ENCODE measurements at places on chromosomes 16 and 17.

GRCh38 chr16:72399811-72400210 is 227.9 kb upstream of the PMFBP1 start:
- H3K27me3 ChIP-seq, result no peaks in the 10 kb centered on the region
- H3K36me3 ChIP-seq, result no peaks in the 10 kb centered on the region
- no peak overlapping the region for H3K27ac ChIP-seq
- no peaks in the 10 kb centered on the region for H3K4me1 ChIP-seq
- H3K4me3 ChIP-seq, result no peak overlapping the region

DNA sequence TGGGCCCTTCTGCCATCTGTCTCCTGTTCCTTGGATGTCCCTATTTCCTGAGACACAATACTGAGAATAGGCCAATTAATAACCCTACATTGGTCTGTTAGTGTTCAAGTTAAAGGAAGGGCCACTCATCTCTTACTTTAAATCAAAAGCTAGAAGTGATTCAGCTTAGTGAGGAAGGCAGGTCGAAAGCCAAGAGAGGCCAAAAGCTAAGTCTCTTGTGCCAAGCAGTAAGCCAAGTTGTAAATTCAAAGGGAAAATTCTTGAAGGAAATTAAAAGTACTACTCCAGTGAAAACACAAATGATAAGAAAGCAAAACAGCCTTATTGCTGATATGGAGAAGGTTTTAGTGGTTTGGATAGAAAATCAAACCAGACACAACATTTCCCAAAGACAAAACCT is 28.8 kb downstream of the ANKFN1 start:
- no peak overlapping the region for H3K4me3 ChIP-seq
- H3K36me3 ChIP-seq, result no peaks in the 10 kb centered on the region
- no peak for DNase-seq
- H3K27ac ChIP-seq, result no peak overlapping the region

DNA sequence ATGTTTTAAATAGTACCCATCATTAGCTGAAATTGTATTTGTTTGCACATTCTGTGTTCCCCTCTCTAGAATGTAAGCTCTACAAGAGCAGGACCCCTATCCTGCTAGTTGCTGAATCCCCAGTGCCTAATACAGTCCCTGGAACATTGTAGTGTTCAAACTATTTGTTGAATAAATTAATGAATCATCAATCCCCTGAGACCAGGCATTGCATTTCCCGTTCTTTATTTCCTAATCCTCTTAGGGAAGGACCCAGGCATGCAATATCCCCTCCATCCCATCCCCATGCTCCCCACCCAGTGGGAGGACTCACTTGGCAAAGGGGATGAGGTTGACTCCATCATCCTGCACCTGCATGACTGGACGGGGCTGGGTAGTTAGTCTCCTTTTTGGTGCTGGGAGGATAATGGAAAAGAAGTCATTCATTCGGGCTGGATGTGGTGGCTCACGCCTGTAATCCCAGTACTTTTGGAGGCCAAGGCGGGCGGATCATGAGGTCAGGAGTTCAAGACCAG is 3.2 kb downstream of the INCA1 start:
- H3K36me3 ChIP-seq, result peaks cover 6% of the 10 kb centered on the region
- no peak overlapping the region for H3K27ac ChIP-seq
- H3K27me3 ChIP-seq, result no peaks in the 10 kb centered on the region
- H3K4me1 ChIP-seq, result peaks cover 7% of the 10 kb centered on the region
- H3K4me3 ChIP-seq, result no peak overlapping the region
- DNase-seq, result no peak

GRCh38 chr17:67439269-67439668 is 62.2 kb downstream of the PITPNC1 start:
- no peak for DNase-seq
- no peak overlapping the region for H3K4me3 ChIP-seq
- H3K27ac ChIP-seq, result no peak overlapping the region
- H3K4me1 ChIP-seq, result peaks cover 6% of the 10 kb centered on the region
- no peaks in the 10 kb centered on the region for H3K27me3 ChIP-seq

DNA sequence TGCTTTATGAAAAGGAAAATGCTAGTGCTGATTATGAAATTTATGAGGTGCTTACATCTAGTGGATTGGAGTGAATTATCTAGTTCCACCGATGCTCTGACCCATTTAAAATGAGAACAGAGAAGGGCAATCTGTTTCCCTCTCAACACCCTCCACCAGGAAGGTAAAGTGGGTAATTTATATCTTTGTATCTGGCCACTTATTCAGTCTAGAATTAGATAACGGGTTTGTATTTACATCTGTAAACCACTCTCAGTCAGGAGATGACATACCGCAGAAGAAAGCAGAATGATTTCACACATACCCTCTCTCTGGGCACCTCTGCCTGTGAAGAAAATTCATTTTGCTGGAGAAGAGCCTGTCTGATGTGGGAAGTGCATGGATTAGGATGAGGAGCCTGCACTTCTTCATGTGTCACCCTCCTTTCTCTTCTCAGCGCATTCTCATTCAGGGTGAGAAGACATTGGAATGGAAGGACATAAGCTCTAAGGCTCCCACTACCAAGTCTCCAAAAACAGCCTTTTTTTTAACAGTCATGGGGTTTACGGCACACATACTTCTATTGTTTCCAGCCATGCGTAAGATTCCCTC is 646.7 kb upstream of the SALL1 start:
- no peak for DNase-seq
- no peak overlapping the region for H3K27ac ChIP-seq
- no peaks in the 10 kb centered on the region for H3K4me1 ChIP-seq
- H3K36me3 ChIP-seq, result no peaks in the 10 kb centered on the region

- H3K27ac ChIP-seq, result no peak overlapping the region
- DNase-seq, result no peak
- H3K27me3 ChIP-seq, result no peaks in the 10 kb centered on the region
- H3K36me3 ChIP-seq, result peaks cover 22% of the 10 kb centered on the region
These were observed 22.2 kb downstream of the TAC4 start for GRCh38 chr17:49825645-49826044.

DNA sequence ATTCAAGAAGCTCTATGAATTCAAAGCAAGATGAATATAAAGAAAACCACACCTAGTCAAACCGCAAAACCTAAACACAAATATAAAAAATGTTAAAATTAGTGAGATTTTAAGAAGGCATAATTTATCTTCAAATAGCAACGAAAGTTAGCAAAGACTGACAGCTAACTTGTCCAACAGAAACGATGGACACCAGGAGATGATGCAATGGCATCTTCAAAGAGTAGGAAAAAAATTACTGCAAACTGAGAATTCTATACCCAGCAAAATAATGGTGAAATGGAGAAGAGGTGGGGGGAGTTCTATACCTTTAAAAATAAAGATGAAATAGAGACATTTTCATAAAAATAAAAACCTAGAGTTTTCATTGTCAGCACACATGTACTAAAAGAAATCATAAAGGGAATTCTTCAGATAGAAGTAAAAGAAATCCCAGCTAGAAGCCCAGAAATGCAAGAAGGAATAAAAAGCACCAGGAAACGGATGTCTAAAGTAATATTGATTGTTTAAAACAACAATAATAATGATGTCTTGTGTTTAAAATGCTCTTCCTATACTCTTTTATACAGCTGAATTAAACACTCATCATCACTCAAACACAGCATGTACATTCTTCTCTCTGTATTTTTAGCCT is 24.6 kb upstream of the TANC2 start:
- no peak overlapping the region for H3K4me3 ChIP-seq
- H3K4me1 ChIP-seq, result no peaks in the 10 kb centered on the region
- H3K27ac ChIP-seq, result no peak overlapping the region
- no peaks in the 10 kb centered on the region for H3K27me3 ChIP-seq
- no peak for DNase-seq

DNA sequence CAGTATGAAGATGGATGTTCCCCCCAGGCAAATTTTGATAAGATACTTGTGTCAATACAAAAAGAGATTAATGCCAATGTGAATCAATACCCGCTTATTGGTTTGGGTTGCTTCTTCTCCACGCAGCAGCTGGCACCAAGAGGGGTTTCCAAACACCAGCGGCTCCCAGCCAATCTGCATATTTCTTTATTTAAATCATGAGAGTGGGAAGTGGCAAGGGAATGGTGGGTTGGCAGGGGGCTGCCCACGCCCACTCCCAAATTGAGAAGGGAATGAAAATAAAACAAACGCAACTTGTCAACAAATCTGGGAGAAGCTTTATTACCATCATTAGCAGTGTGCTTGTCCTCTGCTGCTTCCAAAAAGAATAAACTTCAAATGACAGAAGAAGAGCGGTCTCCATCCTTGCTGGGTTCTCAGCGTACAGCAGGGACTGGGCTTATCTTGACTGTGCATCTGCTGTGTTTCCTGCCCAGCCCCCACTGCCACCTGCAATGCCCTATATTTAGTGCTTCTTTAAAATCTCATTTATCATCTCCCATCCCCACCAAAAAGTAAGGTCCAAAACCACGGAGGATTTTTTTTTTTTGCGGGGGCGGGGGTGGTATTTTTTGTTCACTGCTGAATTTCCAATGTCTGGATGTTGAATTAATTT is 34.9 kb upstream of the C16orf78 start:
- no peaks in the 10 kb centered on the region for H3K36me3 ChIP-seq
- no peak for DNase-seq
- H3K4me3 ChIP-seq, result no peak overlapping the region
- H3K27ac ChIP-seq, result no peak overlapping the region

DNA sequence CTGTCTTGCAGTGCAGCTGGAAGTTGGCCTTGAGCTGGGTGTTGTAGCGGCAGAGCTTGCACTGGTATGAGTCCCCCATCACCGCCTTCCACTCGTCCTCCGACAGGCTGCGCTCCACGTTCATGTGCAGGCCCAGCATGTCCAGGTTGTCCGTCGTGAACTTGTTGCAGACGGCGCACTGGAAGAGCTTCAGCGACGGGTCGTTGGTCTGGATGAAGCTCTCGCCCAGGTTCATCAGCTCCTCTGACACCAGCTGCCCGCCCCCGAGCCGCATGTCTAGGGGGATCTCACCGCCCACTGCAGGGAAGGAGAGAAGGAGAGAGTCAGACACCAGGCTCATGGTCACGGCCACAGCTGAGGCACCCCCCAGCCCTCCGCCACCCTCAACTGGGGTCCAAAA is 97.3 kb downstream of the ZFHX3 start:
- no peak overlapping the region for H3K4me3 ChIP-seq
- H3K4me1 ChIP-seq, result no peaks in the 10 kb centered on the region
- H3K36me3 ChIP-seq, result peaks cover 5% of the 10 kb centered on the region
- no peaks in the 10 kb centered on the region for H3K27me3 ChIP-seq
- no peak overlapping the region for H3K27ac ChIP-seq
- DNase-seq, result no peak

DNA sequence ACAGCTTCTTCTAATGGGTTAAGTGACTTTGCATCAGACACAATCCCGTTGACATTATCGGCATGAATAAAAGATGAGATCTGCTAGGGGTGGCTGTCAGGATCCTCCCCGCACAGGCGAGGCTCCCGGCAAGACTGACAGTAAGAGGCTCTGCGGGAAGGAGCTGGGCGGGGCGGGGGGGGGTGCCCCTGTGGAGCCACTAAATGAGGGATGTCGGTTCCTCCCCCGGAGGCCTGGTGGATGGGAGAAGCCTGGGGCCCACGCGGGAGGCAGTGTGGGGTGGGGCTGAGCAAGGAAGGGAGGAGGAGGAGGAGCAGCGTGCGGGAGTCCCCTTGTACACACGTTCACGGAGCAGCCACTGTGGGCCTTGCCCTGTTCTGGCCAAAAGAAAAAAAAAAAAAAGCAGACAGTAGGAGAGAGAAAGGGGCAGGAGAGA is 190.9 kb upstream of the GSE1 start:
- peaks cover 2% of the 10 kb centered on the region for H3K4me1 ChIP-seq
- no peak for DNase-seq
- no peaks in the 10 kb centered on the region for H3K36me3 ChIP-seq
- H3K27ac ChIP-seq, result no peak overlapping the region
- H3K4me3 ChIP-seq, result no peak overlapping the region
- peaks cover 15% of the 10 kb centered on the region for H3K27me3 ChIP-seq

GRCh38 chr17:15171167-15172047 is 93.7 kb downstream of the PMP22 start:
- H3K4me1 ChIP-seq, result no peaks in the 10 kb centered on the region
- H3K27me3 ChIP-seq, result no peaks in the 10 kb centered on the region
- no peaks in the 10 kb centered on the region for H3K36me3 ChIP-seq
- no peak overlapping the region for H3K4me3 ChIP-seq
- DNase-seq, result no peak
- no peak overlapping the region for H3K27ac ChIP-seq

GRCh38 chr16:65301029-65301428 is 179.2 kb upstream of the CDH11 start:
- no peak overlapping the region for H3K27ac ChIP-seq
- H3K36me3 ChIP-seq, result no peaks in the 10 kb centered on the region
- H3K27me3 ChIP-seq, result no peaks in the 10 kb centered on the region
- no peak for DNase-seq
- H3K4me3 ChIP-seq, result no peak overlapping the region

GRCh38 chr17:73393962-73394361 is 82.2 kb upstream of the CDC42EP4 start:
- H3K4me1 ChIP-seq, result no peaks in the 10 kb centered on the region
- H3K4me3 ChIP-seq, result no peak overlapping the region
- H3K27me3 ChIP-seq, result no peaks in the 10 kb centered on the region
- peaks cover 8% of the 10 kb centered on the region for H3K36me3 ChIP-seq
- H3K27ac ChIP-seq, result no peak overlapping the region

DNA sequence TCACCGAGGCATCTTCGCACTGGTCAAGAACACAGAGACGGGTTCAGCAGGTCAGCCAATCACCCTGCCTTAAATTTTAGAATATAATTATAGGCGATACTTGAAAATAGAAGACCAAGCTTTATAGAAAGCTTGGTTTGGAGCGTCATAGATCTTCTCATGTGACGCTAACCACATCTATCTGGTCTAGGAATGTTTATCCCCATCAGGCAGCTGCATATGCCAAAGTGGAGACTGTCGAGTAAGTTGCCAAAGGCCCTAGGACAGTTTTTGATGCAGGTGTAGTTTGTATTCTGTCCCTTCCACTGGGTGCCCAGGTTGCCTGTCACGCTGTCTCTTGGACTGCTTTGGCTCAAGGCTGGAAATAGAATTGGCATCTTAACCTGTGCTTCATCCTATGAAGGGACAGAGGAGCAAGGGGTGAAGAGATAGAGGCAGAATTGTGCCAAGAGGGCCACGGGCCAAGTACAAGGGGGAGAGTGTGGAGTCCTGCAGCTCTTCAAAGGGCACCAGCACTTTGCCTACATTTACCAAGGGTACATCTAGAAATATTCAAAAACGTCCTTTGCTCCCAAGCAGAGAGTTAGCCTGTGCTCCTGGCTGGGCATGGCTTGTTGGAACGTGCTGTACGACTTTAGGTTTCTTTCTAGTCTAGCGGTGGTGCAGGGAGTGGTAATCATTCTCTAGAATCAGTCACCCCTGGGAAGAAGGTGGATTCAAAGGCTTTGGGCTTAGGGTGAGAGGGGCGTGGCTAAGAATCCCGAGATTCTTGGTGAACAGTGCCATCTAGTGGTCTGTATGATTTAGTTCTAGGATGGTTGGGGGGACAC is 5.3 kb upstream of the WIPI1 start:
- no peaks in the 10 kb centered on the region for H3K36me3 ChIP-seq
- no peak overlapping the region for H3K27ac ChIP-seq
- no peak overlapping the region for H3K4me3 ChIP-seq

- no peak overlapping the region for H3K27ac ChIP-seq
- no peaks in the 10 kb centered on the region for H3K36me3 ChIP-seq
- H3K27me3 ChIP-seq, result no peaks in the 10 kb centered on the region
- H3K4me1 ChIP-seq, result no peaks in the 10 kb centered on the region
These were observed 43.7 kb downstream of the PKD1L3 start for GRCh38 chr16:71956486-71956885.

All from keratinocyte (primary cell).